GM13976 (cell line): ENCODE measurements at places on chromosomes 6 and 20.

DNA sequence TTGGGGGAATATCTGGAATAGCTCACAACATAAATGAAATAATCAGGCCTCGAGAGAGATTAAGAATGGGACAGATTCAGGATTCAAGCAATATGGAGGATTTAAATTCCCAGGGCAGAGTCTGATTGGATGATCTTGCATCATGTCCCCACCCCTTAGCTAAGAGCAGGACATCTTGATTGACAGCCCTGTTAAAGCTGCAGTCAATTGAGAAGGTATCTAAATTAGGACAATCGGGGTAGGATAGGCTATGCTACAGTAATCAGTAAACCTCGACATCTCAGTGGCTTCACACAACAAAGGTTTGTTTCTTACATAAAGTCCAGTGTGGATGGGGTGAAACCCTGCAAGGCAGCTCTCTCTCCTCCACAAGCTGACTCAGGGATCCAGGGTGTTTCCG is 109.5 kb downstream of the EYA2 start:
- DNase-seq = no peak

DNA sequence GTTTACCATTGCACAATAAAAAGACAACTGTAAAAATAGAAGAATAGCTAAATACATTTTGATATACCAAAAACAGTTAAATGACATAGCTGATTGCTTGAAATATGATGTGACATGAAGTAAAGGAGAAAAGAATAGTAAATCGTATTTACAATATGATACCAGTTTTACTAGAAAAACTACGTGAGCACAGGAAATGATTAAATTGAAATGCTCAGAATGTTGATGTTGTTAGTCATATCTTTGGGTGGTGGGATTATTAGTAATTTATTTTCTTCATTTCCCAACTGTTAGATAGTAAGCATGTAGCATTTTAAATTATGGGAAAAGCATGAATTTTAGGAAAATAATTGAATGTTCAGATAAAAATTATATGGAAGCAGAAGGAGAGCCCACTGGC is 268.3 kb upstream of the TAB2 start:
- no peak for DNase-seq

- peak; percentile 74 for DNase-seq
These were observed 29.6 kb downstream of the PMEPA1 start for GRCh38 chr20:57680131-57680716.

DNA sequence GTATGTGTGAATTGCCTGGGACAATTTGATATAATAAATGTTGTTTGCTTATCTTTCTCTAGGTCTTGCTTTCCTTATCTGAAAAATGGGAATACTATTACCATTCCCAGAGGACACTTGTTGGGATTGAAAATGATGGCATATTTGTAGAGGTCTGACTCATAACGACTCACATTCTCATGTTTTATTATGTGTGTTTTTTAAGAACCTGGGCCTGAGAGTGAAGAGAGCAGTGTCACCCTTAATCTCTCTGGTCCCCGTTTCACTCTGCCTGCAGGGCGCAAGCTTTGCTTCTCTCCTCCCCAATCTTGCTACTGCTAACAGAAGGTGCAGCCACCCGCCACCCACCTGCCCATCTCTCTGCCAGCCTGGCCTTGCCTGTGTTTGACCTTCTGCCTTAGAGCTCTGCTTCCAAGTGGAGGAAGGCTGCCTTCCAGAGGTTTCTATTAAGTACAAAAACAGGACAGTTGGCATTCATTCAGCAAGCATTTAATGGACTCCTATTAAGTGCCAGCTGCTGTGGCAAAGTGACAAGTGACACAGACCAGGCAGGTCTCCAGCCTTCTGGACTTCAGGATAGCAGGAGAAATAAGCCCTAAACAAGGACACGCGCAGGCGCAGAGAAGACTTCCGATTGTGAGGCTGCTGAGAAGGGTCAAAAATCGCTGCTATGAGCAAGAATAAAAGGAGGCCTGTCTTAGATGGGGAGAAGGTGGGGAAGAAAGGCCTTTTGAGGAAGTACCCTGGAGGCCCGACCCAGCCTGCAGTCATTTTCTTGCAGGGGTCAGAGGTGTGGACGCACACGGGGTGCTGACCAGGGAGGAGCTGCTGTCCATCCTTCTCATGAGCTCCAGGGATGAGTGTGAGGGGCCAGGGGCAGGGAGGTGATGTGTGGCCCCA is 112.5 kb downstream of the JPH2 start:
- no peak for DNase-seq

- DNase-seq = no peak
These were observed 217.5 kb upstream of the TCF21 start for GRCh38 chr6:133671376-133671775.

DNA sequence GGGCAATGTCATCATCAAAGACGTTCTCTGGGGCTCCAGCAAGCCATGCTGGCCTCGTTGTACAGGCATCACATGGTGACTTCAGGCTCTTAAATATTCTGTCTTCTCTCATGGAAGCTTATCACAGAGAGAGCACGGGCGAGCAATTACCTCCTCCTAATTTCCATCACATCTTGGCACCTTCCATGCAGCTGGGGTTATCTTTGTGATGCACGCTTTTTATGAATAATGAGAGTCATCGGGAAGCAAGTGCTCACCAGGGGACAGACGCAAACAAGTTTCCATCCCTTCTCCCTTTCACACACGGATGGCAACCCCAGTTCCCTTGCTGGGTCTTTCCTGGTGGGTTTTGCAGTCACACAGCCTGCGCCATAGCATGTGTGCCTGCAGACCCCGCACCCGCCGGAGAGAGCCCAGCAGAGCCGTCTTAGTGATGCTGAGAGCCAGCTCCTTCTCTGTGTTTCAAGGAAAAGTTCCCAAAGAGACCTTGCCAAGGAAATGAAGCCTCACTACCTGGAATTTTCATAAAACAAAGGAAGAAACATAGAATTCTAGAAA is 116.3 kb upstream of the AFDN start:
- DNase-seq = no peak

GRCh38 chr6:111718326-111718725 is 112.6 kb upstream of the TRAF3IP2 start:
- no peak for DNase-seq

DNA sequence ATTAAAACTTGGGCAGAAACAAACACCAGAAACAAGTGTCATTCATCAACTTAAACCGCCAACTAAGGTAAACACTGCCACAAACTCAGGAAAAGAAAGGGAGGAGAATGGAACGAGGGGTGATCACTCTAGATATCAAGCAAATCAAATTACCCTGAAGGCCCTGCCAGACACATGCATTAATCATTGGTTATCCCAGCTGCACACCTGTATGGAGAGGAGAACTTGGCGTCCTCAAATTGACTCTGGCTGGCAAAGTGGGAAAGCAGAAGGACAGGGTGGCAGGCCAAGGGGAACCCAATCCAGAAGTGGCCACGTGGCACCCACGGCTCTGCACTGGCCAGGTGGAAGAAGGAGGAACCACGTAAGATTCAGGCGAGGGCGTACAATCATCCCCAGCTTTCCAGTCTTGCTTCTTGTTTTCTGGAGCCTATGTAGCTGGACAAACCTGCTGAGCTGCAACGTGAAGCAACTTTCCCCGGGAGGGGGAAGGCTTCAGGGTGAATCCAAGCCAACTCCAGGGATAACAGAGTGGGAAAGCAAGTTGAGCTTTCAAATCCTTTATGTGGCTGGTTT is 156.2 kb upstream of the JARID2 start:
- DNase-seq = no peak

GRCh38 chr6:13383328-13384163 is 55.2 kb upstream of the TBC1D7 start:
- DNase-seq = peak; percentile 69

DNA sequence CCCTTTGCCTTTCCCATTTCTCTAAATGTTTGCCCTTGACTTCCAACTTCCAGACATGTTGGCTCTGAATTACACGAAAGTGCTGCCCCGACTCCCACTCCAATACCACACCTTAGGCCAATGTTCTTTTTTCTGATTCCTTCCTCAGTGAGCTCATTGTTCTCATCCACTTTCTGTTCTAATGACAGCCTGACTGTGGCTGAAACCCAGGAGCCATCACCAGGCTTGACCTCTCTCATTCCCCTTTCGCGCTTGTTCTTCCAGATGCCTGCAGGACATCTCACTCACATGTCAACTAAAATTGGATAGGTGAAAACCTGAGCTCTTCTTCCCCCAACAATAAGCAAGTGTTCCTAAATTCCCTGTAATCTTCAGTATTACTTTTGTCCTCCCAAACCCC is 40.4 kb downstream of the PTPRK start:
- DNase-seq = no peak

DNA sequence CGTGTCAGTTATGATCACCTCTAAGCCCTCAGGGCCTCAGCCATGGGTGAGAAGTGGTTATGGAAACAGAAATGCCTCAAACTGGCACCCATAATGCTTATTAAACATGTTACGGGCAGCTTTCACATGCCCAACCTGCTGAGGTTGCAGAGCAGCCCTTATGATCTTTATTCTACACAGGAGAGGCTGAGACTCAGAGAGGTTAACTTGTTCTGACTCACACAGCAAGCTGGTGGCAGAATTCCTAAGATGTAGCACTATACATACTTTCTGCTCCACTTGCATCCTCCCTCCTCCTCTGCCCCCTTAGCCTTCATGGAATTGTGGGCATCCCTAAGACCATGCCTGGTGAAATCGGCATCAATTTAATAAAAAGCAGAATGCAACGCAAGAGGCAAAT is 34.7 kb upstream of the IGF2R start:
- DNase-seq = no peak

DNA sequence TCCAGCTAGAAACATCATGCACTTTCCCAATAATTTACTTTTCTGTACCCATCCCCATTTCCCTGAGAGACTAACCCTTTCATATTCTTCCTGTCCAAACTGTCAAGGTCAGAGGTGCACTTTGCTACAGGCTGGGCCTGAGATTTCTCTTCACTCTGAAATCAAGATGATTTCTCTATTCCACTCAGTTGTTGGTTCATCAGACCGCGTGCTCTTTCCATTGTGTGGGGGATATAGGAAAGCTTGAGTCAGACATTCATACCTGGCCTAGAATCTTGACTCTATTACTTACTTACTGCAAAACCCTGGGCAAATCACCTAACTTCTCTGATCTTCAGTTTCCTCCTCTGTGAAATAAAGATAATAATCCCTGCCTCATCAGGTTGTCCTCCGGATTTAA is 4.7 kb upstream of the ZDHHC14 start:
- no peak for DNase-seq

GRCh38 chr6:15616261-15616660 is 46.6 kb downstream of the DTNBP1 start:
- no peak for DNase-seq

DNA sequence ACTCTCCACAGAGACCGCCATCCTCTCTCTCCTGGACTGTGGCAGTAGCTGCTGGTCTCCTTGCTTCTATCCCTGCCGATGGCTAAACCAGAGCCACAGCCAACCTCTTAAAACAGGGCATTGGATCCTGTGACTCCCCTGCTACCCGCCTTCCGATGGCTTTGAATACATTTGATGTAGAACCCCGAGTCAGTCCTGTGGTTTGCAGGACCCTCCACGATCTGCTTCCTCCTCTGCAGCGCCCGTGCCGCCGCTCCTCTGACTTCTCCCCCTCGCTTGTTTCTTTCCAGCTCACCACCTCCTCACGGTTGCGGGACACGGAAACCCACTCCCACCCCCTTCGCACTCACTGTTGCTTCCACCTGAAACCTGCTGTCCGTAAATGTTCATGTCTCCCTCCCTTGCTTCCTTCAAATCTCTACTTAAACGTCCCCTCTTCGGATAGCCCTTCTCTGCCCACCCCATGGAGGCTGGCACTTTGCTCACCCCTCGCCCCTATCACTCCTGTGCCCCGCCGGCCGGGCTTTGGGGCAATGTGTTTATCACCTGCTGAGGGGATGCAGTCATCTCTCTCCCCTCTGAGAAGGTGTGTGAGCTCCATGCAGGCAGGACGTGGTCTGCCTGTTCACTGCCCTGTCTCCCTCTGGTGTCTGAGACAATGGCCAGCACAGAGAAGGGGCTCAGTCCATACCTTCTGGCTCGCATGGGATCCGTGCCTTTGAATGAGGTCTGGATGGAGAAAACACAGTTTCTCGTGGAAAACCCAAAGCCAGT is 67.8 kb downstream of the GFOD1 start:
- DNase-seq = no peak

DNA sequence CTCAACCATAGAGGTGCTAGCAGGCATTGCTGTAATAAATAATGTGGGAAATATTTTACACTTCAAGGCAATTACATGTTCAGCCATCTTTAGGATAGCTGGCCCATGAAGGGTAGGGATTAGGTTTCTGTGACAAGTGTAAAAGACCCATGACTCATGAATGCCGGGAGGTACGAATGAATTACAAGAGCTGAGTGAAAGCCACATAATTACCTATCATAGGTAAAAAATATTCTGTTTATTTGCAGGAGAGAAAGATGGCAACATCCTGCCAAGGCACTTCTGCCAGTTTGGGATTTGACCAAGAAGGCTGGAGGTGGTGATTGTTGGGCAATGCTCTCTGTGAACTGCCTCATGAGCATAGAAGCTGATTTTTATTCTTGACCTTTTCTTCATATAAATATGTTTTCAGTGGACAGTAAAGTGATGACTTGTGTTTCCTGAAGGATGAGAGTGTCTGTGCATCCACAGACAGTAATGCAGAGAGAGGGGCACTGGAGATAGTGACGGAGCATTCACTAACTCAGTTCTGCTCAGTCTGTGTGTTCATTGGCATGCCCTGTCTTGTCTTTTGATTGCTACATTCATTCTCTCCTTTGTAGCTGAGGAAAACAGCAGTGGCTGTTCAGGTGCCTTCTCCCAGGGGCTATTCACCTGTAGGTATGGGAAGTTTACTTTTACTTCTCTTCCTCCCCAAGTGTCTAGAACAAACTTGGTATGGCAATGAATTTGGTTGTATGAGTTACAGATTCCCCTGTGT is 481.1 kb downstream of the TFAP2B start:
- DNase-seq = no peak

DNA sequence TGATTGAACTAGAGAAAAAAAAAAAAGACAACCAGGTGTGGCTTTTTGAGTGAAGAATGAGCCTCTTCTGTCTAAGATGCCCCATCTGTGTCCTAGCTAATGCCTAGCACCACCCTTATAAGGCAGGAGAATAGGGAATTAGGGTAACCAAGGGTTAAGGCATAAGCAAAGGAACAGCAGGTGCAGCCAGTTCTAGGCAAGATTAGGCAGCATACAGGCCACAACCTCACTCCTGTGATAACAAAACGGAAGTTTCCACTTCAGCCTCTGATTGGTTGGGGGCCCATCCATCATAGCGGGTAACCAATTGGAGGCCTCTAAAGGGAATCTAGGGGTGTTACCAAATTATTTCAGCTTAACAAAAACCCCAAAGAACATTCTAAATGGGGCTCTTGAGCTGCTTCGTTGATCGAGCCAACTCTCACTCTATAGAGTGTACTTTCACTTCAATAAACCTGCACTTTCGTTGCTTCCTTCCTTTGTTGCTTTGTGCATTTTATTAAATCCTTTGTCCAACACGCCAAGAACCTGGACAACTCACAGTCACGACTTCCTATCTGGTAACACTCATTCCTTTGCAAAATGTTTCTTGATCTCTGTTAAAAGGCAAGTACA is 61.9 kb upstream of the TAGAP start:
- DNase-seq = peak; percentile 82

GRCh38 chr6:10542213-10542612 is 21.1 kb downstream of the GCNT2 start:
- no peak for DNase-seq
